ENCODE measurements at places on chromosomes 13 and 19.

- DNase-seq: peak; percentile 97
Observed at GRCh38 chr13:36432106-36432544, at the start of gene CCNA1. Gene CCNA1, plus strand, starts transcription at chr13:36432495. Its CDS starts 562 bp downstream, at chr13:36433057.

DNA sequence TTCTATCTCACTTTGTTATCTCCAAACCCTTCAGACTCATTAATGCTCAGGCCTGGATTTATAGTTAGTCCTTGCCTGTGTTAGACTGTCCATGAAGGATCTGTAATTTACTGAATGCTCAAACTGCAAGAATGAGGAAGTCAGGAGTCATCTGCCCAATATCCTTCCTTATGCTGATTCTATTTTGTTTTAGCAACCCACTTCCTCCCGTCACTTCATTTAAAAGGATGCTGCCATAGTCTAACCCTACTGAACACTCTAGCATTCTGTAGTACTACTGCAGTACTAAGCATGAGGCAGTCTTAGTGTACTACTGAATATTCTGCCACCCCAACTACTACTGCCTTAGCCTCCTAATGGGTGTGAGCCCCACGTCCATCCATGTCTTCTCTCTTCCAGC is 1.5 kb downstream of the FCAR start:
- DNase-seq: no peak

GRCh38 chr19:44662691-44663385 is 8.4 kb upstream of the CEACAM19 start:
- DNase-seq: no peak

- peak; percentile 70 for DNase-seq
Observed at GRCh38 chr13:23087880-23088279, 92.9 kb upstream of the SGCG start.

GRCh38 chr19:35310331-35310730 is 18.4 kb downstream of the MAG start:
- no peak for DNase-seq

DNA sequence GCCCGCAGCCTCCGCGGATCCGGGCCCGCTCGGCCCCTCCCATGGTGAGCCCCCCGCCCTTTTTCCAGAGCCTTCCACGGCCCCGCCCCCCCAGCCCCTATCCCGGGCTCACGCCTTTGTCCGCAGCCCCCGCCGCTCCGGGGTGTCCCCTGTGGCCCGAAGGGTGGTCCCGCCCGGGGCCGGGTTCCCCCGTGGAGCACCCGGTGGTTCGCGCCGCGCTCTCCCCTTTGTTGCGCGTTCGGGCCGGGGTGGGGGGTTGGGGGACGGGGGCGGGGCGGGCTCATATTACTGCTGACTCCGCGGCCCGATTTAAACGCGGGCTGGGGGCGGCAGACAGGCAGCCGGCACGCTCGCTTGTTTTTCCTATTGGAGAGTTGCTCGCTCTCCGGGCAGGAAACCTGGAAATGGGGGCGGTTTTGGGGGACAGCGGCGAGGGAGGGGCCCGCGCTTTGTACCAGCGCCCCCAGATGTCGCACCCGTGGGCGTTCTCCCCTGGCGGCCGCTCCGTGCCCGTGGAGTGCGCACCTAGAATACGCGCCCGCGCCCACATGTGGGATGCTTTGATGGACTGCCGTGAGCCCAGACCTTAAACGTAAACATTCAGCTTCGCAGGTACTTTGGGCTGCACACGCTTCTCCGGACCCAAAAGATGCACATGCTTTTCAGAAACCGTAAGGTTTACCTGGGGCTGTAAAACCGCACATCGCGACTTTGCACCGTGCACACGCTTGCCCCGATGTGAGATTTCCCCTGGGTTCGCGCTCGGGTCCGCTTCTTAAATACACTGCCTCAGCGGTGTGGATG is 699 bp downstream of the PTOV1 start:
- DNase-seq: peak; percentile 87

DNA sequence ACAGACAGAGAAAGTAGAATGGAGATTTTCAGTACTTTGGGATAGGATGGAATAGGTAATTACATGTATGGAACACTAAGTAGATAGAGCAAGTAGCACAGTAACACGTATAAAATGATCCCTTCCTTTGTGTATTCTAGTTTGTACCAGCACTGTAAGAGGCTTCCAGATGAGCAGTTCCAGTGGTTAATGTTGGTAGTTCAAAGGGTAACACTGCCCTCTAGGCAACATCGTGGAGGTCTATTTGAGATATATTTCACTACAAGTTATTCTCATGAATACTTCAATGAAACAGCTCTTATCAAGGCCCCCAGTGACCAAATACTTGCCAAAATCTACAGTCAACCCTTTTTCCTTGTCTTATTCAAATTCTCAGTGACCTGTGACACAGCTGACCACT is 13.5 kb upstream of the ZNF563 start:
- peak; percentile 3 for DNase-seq

GRCh38 chr19:1284293-1284978 is 1.2 kb upstream of the EFNA2 start:
- no peak for DNase-seq

DNA sequence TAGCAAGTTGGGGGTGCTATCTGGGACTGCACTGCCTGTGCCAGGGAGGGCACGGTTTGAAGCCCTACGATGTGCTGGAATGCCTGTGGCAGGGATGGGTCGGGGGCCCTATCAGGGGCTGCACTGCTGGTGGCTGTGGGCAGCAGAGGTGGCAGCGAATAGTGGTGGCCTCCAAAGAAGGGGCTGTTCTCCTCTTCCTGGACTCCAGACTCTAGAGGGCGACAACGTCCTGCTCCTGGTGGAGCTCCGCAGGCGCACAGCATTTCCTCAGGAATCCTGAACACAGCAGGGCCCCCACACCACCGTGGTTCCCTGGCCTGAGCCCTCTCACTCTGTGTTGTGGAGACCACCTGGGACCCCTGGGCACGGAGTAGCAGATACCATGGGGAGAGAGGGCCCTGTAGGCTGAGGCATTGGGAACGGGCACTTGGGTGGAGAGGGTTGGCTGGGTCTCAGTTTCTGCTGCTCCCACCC is 145.6 kb downstream of the TNFRSF19 start:
- DNase-seq: peak; percentile 74

GRCh38 chr13:22287343-22287920 is 616.6 kb downstream of the FGF9 start:
- DNase-seq: no peak

DNA sequence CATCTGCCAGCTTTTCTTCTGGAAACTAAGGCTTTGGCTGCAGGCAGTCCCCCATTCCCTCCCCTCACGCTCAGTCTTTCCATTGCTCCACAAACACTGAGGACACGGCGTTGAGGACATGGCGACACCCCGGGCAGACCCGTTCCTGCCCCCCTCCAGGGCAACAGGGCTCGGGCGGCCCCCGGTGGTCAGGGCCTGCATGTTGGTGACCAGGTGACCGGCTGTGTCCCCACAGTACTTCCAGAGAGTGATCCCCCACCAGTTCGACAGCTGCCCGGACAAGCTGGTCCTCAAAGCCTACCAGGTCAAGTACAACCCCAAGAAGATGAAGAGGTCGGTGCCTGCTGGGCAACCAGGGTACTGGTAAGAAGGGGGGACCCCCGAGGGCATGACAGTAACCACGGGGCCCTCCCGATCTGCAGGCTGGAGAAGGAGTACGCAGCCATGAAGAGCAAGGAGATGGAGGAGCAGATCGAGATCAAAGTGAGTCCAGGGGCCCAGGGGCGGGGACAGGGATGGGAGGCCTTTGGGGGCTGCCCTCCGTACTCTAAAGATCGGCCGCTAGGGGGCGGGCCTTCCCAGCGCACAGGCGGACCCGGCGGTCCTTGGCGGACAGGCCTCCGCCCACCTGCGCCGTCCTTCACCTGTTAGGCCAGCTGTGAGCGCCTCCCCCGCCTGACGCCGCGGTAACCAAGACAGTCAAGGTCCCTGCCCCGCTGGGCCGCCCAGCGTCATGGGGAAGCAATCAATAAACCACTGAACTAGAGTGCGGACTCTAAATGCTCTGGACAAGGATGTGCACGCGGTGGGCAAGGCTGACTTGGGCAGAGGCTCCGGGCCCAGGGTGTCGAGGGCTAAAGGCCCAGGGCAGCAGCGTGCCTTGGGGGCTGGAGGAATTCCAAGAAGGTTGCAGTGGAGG is 21.1 kb downstream of the PRR36 start:
- peak; percentile 97 for DNase-seq

DNA sequence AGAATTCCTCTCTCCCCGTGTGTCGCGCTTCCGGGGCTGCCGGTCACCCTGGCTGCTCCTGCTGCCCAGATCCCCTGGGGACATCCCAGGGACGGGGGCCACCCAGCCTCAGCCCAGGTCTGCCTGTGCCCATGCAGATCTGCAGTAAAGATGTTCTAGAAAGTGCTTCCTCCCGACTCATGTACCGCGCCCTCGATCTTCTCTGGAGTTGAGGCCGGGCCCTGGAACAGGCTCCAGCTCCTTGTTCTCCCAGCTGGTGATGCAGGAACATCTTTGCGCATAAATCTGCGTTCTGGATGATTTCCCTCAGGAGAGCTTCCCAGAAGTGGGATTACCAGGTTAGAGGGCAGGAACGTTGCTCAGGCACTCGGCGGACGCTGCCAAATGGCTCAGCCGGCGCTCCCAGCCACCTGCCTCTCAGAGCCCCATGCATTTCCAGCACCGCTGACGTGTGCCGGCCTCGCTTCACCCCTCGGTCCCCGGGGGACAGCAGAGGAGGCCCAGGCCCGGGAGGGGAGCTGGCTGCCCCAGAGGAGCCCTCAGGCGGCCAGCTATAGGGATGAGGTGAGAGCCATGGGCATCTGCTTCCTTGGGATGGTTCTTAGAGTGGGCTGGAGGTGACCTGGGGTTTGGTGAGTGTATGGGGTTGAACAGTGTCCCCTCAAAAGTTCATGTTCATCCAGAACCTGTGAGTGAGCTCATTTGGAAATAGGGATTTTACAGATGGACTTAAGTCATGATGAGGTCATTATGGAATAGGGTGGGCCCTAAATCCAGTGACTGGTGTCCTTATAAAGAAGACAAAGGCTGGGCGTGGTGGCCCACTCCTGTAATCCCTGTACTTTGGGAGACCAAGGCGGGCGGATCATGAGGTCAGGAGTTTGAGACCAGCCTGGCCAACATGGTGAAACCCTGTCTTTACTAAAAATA is 42.6 kb downstream of the CRTC1 start:
- DNase-seq: no peak

GRCh38 chr19:19628501-19629134 is 598 bp upstream of the LPAR2 start:
- peak; percentile 96 for DNase-seq

GRCh38 chr13:50970956-50971355 is 61.4 kb downstream of the RNASEH2B start:
- DNase-seq: no peak

DNA sequence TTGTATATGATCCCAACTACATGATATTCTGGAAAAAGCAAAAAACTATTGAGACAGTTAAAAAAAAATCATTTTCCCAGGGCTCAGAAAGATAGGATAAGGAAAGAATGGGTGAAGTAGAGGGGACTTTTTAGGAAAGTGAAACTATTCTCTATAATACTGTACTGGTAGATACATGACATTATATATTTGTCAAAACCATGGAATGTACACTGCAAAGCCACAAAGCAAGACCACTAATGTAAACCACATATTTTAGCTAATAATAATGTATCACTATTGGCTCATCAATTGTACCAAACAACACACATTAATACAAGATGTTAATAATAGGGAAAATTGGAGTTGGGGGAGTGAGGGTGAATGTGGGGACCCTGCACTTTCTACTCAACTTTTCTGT is 182.6 kb downstream of the EFNB2 start:
- DNase-seq: no peak

- DNase-seq: no peak
Observed at GRCh38 chr13:79937771-79938216, 403.1 kb downstream of the SPRY2 start.

DNA sequence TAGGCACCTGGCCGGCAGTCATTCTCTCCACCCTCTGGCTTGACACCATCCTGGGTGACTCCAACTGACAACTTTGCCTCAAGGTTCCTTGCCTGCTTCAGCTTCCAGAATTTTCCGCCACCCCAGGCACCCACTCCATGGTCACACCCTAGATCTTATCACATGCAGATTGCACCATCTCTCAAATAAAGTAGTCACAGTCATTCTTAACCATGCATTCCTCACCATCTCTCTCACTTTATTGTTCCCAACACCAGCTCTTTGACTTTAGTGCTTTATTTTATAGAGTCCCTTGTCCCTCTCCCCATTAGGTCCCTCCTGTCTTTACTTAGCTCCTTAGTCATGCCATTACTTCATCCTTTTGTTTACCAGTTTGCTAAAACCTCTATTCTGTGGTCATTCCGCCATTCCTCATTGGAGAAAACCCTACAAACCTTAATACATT is 351.7 kb downstream of the SPRY2 start:
- DNase-seq: no peak

DNA sequence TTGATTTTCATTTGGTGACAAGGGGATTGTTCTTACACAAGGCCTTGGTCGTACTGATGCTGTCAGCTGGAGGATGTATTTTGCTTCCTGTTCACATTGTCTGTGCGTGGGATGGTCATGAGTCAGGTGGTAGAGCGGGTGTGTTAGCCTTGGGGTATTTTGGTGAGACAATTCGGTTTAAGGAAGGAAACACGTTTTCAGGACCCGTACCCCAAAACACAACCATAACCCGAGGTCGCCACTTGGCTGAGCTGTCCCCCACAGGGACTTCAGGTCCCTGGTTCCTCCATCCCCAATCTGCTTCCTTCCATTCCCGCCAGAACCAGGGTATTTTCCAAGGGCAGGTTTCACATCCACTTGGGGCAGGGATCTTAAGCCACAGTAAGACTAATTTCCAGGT is 15.0 kb downstream of the MYO9B start:
- DNase-seq: no peak

- DNase-seq: no peak
Observed at GRCh38 chr13:52903320-52903719, 54.9 kb upstream of the PCDH8 start.

DNA sequence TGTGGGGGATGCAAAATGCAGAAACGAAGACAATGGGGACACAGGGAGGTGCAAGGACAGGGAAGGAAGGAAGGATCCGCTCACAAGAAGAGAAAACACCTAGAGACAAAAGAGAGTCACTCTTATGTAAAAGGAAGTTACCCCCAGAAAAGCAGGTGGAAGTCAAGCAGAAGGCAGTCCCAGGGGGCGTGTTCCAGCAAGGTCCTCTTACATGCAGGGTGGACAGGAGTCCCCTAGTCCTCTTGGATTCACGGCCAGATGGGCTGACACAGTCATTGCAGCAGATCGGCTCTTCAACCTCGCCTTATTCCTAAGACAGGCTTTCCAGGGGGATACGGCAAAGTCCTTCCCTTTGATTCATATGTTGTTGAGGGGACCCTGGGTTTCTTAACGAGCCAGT is 83.9 kb upstream of the SPATA13 start:
- peak; percentile 22 for DNase-seq
